Right lobe of liver (tissue), 6 donors: ENCODE measurements at places on chromosomes 6 and 20. TPM values are rescaled to one million over a fixed set of nuclear protein-coding genes. Genes with fewer than 3 reads are reported as not detected.

DNA sequence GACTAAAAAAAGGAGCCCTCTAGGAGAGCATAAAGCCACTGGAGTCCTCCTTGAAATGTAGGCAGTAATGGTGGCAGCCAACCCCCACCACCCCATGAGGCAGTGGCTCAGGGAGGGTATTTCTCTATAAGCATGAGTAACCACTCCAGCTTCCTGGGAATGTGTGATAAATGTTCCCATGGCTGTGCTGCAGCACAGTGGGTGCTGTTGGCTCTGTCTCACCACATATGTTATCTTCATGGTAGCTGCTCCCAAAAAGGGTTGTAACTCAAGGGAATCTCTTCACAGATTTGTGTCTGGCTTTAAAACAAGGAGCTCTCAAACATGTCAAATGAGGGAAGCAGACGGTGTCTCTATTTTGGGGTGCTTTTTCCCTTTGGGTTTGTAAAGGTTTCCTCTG, 7.5 kb upstream of the PHACTR1 start:
- H3K36me3 ChIP-seq = no peaks in the 10 kb centered on the region
- H3K4me1 ChIP-seq = no peaks in the 10 kb centered on the region
- H3K27ac ChIP-seq = no peak overlapping the region
- no peak for DNase-seq
- H3K4me3 ChIP-seq = no peak overlapping the region

DNA sequence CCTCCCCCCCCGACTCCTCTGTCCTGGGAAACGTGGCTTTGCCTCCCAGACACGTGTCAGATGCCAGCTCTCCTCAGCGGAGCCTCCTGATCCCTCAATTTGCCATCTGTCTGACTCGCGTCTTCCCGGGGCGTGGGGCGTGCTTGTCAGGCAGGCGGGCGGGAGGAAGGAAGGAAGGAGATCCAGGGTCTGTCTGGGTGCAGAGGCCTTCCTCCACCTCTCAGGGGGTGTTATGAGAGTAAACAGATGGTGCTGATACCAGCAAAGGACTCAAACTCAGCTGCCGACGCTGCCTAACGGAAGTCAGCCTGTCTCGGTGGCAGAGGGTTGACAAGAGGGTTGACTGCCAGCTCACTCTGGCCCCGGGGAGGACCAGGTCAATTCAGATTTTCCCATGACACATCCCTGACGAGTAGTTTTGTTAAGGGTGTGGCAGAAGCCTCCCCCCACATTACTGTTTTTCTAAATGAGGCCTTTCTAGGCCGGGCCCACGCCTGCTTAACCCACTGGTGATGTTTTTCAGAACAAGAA, 17.0 kb downstream of the UQCC2 start:
- peak; percentile 48 for DNase-seq
- H3K4me3 ChIP-seq = no peak overlapping the region
- H3K27ac ChIP-seq = no peak overlapping the region
- no peaks in the 10 kb centered on the region for H3K27me3 ChIP-seq
- no peaks in the 10 kb centered on the region for H3K4me1 ChIP-seq
- no peaks in the 10 kb centered on the region for H3K36me3 ChIP-seq

DNA sequence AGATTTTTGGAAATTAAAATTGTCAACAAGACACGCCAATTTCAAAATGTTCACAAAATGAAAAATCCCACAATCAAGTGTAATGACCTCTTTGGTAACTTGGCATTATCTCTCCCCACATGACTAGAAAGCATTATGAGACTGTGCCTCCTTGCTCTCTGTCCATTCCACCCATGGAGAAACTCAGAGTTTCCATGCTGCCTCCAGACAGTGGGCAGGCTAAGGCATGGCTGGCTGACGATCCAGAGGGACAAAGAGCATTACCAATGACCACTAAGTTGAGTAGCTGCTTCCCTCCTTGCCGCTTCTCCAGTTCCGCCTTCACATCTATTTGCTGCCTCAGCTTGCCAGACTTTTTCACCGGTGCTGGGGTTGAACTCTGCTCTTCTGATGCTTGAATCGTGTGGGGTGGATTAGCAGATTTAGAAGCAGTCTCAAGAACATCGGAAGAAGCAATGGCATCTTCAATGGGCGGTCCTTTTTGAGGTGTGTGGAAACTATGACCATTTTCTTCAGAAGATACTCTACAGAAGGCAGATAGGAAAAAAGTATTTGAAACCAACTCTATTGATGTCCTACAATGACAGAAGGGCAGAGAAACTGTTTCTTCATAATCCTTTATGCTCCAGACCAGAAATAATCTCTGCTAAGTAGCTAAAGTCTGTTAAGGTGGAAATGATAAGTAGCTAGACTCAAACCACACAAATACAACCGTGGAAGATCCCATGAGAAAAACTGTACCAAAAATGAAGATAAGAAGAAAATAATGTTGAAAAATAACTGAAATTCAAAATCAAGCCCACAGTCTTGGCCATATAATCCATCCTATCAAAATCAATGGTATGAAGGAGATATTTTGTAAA, 47.5 kb upstream of the ALDH8A1 start:
- H3K27ac ChIP-seq = no peak overlapping the region
- H3K27me3 ChIP-seq = no peaks in the 10 kb centered on the region
- H3K4me3 ChIP-seq = no peak overlapping the region
- peaks cover 4% of the 10 kb centered on the region for H3K4me1 ChIP-seq
- DNase-seq = no peak

DNA sequence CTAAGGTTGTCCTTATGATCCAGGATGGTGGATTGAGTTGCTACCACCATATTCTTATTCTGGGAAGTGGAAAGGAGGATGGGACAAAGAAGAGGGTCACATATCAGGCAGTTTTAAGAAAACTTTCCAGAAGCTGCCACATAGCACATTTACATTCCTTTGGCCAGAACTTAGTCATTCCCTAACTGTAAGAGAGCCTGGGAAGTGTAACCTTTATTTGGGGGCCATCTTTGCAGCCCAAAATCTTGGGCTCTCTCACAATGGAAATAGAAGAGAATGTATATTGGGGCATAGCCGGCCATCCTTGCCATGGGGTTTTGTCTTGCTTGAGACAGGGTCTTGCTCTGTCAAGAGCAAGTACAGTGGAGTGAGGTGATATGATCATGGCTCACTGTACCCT, 8.4 kb downstream of the ZNF341 start:
- no peak for DNase-seq
- H3K27ac ChIP-seq = no peak overlapping the region
- no peak overlapping the region for H3K4me3 ChIP-seq
- H3K36me3 ChIP-seq = no peaks in the 10 kb centered on the region
- no peaks in the 10 kb centered on the region for H3K4me1 ChIP-seq
- no peaks in the 10 kb centered on the region for H3K27me3 ChIP-seq

DNA sequence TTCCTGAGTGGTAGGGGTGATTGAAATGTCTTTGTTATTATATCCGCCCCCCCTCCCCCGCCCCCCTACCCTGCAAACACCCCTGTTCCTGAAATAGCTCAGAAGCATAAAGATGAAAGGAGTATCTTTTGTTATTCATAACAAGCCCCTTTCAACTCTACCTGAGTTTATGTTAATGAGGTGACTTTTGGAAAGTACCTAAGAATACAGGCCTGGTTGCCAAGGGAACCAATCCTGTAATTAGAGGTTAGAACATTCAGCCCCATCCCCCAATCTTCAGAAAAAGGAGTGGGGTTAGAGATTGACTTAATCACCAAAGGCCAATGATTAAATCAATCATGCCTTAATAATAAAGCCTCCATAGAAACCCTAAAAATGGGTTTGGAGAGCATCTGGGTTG, 979.2 kb upstream of the GJE1 start:
- DNase-seq = no peak
- H3K4me1 ChIP-seq = no peaks in the 10 kb centered on the region
- H3K27ac ChIP-seq = no peak overlapping the region
- H3K4me3 ChIP-seq = no peak overlapping the region
- no peaks in the 10 kb centered on the region for H3K27me3 ChIP-seq

GRCh38 chr6:89118931-89119330, 1.1 kb upstream of the SRSF12 start:
- no peaks in the 10 kb centered on the region for H3K4me1 ChIP-seq
- no peaks in the 10 kb centered on the region for H3K36me3 ChIP-seq

DNA sequence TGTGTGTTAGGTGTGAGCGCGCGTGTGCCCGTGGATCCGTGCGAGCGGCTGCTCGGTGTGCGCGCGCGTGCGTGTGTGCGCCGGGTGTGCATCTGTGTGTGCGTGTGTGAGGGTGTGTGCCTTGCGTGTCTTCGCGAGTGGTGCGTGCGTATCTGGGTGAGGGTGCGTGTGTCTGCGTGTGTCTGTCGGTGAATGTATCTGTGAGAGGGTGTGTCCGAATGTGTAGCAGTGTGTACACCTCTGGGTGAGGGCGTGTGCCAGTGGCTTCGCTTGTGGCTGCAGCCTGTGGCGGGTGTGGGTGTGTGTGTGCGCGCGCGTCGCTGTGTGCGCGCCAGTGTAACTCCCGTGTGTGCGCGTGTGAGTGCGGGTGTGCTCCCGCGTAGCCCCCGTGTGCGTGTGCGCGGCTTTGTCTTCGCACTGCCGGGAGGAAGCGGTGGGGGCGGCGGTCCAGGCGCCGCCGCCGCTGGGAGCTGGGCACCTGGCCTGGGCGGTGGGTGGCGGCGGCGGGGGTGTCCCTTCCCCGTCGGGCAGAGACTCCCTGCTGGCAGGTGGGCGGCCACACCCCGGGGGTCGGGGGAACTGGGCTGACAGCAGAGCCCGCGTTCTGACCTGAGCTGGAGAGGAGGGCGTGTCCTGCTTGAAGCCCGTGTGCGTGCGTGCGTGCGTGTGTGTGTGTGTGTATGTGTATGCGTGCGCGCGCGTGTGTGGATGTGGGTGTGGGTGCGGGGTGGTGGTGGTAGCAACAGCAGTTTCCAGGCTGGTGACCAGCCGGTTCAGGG, 61.3 kb upstream of the EPB41L1 start:
- DNase-seq = no peak
- peak overlapping the region; percentile 49 for H3K4me3 ChIP-seq
- H3K4me1 ChIP-seq = no peaks in the 10 kb centered on the region
- no peak overlapping the region for H3K27ac ChIP-seq
- no peaks in the 10 kb centered on the region for H3K36me3 ChIP-seq
- H3K27me3 ChIP-seq = no peaks in the 10 kb centered on the region

The TBXT gene
- total RNA-seq = not detected

DNA sequence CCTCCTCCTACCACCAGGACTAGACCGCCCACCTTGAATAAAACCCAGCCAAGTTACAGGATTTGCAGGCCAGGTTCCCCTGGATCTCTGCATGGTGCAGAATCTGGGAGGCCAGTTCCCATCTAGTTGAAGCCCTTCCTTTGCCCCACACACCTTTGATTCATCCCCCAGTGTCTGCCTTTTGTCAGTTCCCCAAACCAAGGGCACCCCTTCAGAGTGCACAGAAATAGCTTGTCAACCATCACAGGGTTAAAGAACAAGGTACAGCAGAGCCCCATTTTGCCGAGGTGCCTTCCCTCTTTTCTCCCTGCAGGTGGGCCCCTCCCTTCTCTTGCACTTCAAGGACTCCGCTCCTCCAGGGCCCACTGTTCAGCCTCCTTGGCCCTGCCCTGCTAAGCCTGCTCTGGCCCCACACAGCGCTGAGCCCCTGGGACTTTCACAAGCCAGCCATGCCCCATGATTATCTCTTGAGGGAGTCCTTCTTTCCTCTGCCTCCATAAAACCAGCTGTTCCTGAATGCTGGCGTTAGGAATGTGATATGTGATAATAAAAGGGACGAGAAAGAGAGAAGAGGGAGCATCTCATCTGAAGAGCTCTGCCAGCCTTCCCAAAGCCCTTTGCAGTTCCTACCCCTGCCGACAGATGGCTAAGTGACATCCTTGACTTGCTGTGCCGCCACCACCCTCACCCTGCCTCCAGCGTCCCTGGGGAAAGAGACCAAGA, 280.3 kb downstream of the CDC5L start:
- H3K4me1 ChIP-seq = no peaks in the 10 kb centered on the region
- DNase-seq = peak; percentile 45
- no peaks in the 10 kb centered on the region for H3K36me3 ChIP-seq
- H3K4me3 ChIP-seq = no peak overlapping the region
- H3K27me3 ChIP-seq = no peaks in the 10 kb centered on the region
- H3K27ac ChIP-seq = no peak overlapping the region

The REM1 gene
- total RNA-seq = 0.20 TPM
